ENCODE measurements at places on chromosomes 1 and 21.

DNA sequence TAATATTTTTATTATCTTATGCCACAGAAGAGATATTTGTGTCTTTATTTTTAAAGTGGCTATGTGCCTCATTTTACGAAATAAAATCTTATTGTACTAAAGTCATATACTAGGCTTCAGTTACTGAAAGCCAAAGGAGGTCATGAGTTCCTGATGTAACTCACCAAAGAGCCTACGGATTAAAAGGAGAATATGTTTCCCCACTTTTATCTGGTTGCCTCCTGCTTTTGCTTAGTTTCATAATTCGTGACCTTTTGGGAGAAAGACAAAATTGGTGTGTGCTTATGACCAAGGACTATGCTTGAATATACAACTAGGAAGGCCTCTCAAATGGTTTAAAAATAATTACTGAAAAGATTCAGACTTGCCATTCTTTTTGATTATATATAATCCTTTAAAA lies 18.2 kb upstream of the AHCTF1 start:
- no peaks in the 10 kb centered on the region for H3K4me1 ChIP-seq
- no peak overlapping the region for H3K27ac ChIP-seq
- no peaks in the 10 kb centered on the region for H3K36me3 ChIP-seq
- DNase-seq, result no peak
- H3K27me3 ChIP-seq, result no peaks in the 10 kb centered on the region

- H3K27me3 ChIP-seq, result no peaks in the 10 kb centered on the region
- no peak overlapping the region for H3K27ac ChIP-seq
- H3K4me1 ChIP-seq, result peaks cover 10% of the 10 kb centered on the region
- DNase-seq, result no peak
- H3K4me3 ChIP-seq, result no peak overlapping the region
These were observed 153.6 kb downstream of the PGBD5 start for GRCh38 chr1:230272557-230272956.

DNA sequence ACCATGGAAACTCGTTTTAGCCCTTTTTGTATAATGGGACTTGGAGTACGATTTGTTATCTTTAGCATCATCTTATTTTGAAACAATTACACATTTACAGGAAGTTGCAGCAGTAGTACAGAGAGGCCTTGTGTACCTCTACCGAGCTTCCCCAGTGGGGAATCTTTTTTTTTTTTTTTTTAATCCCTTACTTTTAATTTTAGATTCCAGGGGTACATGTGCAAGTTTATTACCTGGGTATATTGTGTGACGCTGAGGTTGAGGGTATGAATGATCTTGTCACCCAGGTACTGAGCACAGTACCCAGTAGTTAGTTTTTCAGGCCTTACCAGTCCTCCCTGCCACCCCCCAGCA lies 45.9 kb downstream of the HHAT start:
- H3K4me3 ChIP-seq, result no peak overlapping the region
- peaks cover 51% of the 10 kb centered on the region for H3K4me1 ChIP-seq
- no peak for DNase-seq
- H3K27me3 ChIP-seq, result no peaks in the 10 kb centered on the region

GRCh38 chr1:9714257-9714718 lies 62.8 kb downstream of the PIK3CD start:
- no peak overlapping the region for H3K27ac ChIP-seq
- H3K27me3 ChIP-seq, result no peaks in the 10 kb centered on the region
- peaks cover 7% of the 10 kb centered on the region for H3K4me1 ChIP-seq
- DNase-seq, result no peak
- no peaks in the 10 kb centered on the region for H3K36me3 ChIP-seq
- no peak overlapping the region for H3K4me3 ChIP-seq

DNA sequence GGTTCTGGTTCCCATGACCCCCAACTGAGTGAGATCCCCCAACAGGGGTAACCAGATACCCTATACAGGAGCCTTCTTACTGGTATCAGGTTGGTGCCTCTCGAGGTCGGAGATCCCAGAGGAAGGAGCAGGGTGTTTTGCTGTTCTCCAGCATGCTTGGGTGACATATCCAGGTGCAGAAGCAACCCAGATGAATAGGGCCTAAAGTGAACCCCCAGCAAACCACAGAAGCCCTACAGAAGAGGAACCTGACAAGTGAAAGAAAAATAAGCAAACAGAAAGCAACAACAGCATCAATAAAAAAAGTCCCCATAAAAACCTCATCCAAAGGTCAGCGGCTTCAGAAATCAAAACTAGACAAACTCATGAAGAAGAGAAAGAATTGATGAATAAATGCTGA lies 633.4 kb upstream of the CXADR start:
- no peaks in the 10 kb centered on the region for H3K27me3 ChIP-seq
- DNase-seq, result no peak
- H3K27ac ChIP-seq, result no peak overlapping the region
- H3K4me3 ChIP-seq, result no peak overlapping the region

- H3K27ac ChIP-seq, result no peak overlapping the region
- H3K4me3 ChIP-seq, result no peak overlapping the region
- H3K27me3 ChIP-seq, result no peaks in the 10 kb centered on the region
- DNase-seq, result no peak
These were observed 37.0 kb downstream of the KCNJ15 start for GRCh38 chr21:38293765-38294164.

DNA sequence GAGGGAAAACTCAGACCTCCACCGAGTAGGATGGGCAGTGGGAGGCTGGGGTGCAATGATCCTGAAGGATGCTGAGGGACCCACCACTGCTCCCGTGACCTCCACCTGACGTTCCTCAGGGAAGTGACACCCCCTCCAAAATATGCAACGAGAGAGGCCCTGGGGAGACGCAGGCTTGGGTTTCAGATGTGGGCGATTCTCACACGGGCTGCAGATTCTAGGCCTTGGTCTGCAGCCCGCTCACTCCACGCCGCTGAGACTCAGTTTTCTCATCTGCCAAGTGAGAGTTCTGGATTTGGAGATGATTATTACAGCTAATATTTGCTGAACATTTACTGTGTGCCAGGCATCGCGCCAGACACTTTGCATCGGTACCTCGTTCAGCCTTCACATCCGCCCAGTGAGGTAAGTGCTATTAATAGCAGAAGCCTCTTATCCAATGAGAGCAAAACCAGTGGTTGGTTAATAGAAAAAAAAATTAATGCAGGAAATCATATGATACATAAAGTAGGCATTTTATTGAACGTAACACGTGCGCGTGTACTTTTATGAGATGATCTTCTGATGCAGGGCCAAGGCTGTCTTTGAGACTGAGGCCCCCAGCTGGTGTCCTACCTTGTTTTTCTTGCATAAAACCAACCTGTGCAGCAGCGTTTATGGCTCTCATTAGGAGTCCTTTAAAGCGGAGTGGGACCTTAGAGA lies 102.0 kb upstream of the RUNX3 start:
- no peaks in the 10 kb centered on the region for H3K4me1 ChIP-seq
- H3K27ac ChIP-seq, result no peak overlapping the region
- H3K4me3 ChIP-seq, result no peak overlapping the region
- DNase-seq, result peak; percentile 60

DNA sequence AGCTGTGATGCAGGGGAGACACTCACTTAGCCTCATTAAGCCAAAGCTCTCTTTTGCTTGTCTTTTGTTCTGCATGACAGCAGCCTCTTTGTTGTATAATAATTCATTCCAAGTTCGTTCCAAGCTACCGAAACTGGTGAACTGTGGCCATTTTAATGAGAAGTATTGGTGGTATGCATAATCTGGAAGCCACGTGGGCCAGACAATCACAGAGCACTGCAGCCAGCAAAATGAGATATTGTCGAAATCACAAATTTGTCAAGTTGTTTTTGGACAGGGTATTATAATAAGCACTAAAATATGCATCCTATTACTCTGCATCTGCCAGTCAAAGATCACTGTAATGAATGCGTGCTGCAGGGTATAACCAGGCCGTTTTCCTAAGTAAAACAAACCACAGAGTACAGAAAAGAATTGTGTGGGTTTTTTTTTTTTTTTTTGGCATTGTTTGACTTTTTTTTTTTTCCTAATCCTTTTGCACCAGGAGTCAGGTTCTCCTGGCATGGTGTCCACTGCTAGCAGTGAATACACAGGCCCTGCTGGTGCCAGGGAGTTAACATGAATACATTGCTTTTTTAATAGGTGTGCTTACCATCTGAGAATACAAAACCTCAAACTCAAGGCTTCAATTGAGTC lies 423.9 kb downstream of the PTBP2 start:
- H3K36me3 ChIP-seq, result no peaks in the 10 kb centered on the region
- no peak overlapping the region for H3K4me3 ChIP-seq
- peaks cover 34% of the 10 kb centered on the region for H3K4me1 ChIP-seq
- no peaks in the 10 kb centered on the region for H3K27me3 ChIP-seq

- peak; percentile 75 for DNase-seq
- no peak overlapping the region for H3K27ac ChIP-seq
- no peaks in the 10 kb centered on the region for H3K27me3 ChIP-seq
These were observed 8.0 kb upstream of the CA6 start for GRCh38 chr1:8937701-8938100.

GRCh38 chr1:94936861-94937620 lies 10.1 kb upstream of the CNN3 start:
- no peak for DNase-seq
- no peaks in the 10 kb centered on the region for H3K36me3 ChIP-seq
- H3K4me1 ChIP-seq, result peaks cover 34% of the 10 kb centered on the region
- H3K4me3 ChIP-seq, result no peak overlapping the region
- no peak overlapping the region for H3K27ac ChIP-seq
- no peaks in the 10 kb centered on the region for H3K27me3 ChIP-seq

DNA sequence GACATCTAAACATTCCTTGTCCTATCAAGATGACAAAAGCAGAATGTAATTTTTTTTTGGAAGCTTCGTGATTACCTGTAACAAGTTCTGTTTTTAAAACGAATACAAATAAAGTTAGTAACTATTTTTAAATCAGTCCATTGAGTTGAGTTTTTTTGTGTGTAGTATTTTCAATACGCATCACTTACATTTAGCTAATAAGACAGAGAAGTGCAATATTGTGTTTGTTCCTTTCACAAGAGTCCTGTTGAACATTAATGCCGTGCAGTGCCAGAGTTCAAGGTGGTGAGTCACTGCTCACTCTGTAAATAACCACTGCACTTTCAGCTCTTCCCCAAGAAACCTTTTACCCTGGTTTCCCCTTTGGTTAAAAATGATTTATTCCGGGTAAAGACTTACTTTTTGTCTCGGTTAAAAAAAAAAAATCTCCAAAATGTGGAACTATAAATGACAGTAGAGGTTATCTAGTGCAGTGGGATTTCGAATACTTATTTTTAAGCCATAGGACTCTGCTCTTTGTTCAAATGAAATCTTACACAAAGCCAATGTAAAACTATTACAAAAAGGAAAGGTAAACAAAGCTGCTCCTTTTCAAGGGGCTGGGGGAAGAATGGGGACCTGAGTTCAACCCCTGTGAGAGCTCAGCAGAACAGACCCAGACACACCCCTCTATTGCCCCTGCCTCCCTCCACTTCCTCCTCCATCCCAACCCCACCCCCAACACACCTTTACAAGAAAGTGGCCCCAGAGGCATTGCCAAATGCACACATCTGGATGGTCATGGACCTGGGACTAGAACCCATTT lies 14.8 kb upstream of the NCMAP start:
- peaks cover 14% of the 10 kb centered on the region for H3K27me3 ChIP-seq
- no peaks in the 10 kb centered on the region for H3K36me3 ChIP-seq
- no peak overlapping the region for H3K4me3 ChIP-seq
- H3K27ac ChIP-seq, result no peak overlapping the region
- H3K4me1 ChIP-seq, result no peaks in the 10 kb centered on the region

DNA sequence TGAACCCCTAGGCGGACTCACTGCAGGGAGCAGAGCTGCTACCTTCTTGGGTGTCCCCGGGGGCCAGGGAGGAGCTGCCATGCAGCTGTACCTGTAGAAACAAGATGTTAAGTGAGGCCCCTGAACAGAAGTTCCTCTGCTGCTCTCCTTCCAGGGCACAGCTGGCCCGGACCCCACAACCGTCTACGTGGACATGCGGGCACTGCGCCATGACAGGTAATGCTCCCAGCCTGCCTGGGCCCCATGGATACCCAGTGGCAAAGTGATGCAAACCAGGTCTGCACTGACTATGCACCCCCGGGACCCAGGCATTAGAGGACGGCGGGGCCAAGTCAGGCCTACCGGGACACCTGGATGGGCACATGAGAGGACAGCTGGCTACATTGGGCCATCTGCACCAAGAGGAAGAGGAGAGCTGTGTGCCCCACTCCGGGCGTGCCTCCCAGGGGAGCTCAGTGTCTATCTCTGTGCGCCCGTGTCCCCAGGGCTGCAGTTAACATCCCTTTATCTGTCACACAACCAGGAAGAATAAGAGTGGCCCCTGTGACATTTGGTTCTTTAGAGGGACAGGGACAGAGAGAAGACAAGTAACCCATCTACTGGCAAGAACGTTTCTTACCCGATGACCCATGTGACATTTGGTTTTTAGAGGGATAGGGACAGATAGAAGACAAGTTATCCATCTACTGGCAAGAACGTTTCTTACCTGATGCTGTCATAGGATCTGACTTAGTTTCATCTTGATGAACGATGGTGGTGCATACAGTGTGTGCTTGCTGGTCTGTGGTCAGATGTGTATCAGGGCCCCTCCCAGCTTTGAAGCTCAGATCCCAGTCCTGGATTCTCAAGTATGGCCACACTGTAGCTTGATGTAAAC lies 44.1 kb downstream of the S100B start:
- H3K4me1 ChIP-seq, result no peaks in the 10 kb centered on the region
- no peak overlapping the region for H3K4me3 ChIP-seq
- H3K27ac ChIP-seq, result no peak overlapping the region
- H3K27me3 ChIP-seq, result no peaks in the 10 kb centered on the region
- DNase-seq, result peak; percentile 80
- peaks cover 70% of the 10 kb centered on the region for H3K36me3 ChIP-seq

- H3K4me1 ChIP-seq, result no peaks in the 10 kb centered on the region
- DNase-seq, result no peak
- no peak overlapping the region for H3K27ac ChIP-seq
These were observed 307.6 kb upstream of the PLXNA2 start for GRCh38 chr1:208551633-208552320.

DNA sequence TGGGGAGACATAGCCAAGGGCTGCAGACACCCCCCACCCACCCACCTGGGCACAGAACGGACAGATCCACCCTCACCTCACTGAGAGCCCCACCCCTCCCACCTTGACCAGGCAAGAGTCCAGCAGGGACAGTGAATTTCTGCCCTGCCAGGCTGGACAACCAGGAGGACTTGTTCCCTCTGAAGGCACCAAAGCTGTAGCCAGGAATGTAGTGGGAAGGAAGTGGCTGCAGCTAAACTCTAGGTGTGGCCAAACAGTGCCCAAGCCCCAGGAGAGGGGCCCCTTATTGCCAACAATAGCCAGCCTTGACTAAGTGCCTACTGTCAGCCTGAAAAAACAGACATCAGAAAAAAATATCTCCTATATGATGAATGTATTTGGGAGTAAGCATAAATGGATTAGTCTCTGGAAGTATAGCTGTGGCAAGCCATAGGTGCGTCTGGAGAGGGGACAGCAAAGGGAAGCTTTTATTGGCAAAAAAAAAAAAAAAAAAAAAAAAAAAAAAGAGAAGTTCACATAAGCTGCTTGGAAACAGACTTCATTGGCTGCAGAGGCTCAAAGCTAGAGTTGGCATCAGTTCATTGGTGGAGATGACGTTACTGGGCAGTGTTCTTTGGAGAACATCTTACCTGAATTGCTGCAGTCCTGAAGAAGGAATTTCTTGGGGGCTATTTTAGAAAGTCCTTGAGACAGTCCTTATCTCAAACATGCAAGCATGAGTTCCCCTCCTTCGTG lies 64.1 kb upstream of the TMEM51 start:
- no peaks in the 10 kb centered on the region for H3K36me3 ChIP-seq
- no peak overlapping the region for H3K27ac ChIP-seq
- no peak for DNase-seq
- H3K4me3 ChIP-seq, result no peak overlapping the region
- H3K4me1 ChIP-seq, result no peaks in the 10 kb centered on the region

Measured in osteoblast (primary cell).